ENCODE measurements at places on chromosomes 16 and 17.

- no peak for DNase-seq
These were observed 53.0 kb downstream of the GPRC5B start for GRCh38 chr16:19831678-19832077.

DNA sequence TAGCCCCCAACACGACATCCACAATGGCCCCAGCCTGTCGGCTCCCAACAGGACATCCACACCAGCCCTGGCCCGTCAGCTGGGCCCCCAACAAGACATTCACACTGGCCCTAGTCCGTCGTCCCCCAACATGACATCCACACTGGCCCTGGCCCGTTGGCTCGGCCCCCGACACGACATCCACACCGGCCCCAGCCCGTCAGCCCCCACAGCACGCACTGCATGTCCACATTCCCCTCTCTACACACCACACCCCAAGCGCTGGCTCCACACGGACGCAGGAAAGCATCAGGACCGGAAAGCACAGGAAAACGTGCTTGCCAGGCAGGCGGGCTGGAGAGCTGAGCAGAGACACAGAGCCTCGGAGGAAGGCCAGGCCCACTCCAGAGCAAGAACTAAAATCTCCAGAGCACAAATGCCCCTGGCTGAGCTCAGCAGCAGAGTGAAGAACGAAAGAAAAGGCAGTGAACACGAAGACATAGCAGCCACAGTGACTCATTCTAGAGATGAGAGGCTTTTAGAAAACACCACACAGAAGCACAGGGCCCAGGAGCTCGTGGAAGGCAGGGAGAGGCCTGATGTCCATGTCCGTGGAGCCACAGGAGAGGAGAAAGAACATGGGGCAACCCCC is 50.6 kb downstream of the LMF1 start:
- no peak for DNase-seq

- DNase-seq = no peak
These were observed 21.9 kb downstream of the RAD51D start for GRCh38 chr17:35097776-35098175.

GRCh38 chr16:83579436-83579835 is 228.3 kb upstream of the HSBP1 start:
- no peak for DNase-seq

- no peak for DNase-seq
These were observed 12.3 kb downstream of the DLG4 start for GRCh38 chr17:7207120-7208001.

DNA sequence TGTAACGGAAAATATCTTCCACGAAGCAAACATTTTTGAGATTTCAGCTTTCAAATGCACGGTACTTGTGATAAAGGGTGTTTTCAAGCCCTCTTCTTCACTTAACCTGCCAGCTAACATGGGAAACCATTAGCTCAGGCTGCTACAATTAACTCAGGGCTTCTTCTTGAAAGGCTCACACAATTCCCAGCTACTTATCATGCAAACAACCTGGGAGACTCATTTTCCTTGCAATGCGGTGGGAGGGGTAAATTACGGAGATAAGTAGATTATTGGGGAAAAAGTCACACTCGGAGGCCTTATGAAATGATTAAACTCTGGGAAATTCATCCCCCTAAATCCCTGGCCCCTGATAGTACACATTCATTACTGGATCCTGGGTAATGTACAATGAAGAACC is 266.4 kb downstream of the STX8 start:
- no peak for DNase-seq

GRCh38 chr16:58842156-58842555 is 108.0 kb upstream of the GOT2 start:
- no peak for DNase-seq

DNA sequence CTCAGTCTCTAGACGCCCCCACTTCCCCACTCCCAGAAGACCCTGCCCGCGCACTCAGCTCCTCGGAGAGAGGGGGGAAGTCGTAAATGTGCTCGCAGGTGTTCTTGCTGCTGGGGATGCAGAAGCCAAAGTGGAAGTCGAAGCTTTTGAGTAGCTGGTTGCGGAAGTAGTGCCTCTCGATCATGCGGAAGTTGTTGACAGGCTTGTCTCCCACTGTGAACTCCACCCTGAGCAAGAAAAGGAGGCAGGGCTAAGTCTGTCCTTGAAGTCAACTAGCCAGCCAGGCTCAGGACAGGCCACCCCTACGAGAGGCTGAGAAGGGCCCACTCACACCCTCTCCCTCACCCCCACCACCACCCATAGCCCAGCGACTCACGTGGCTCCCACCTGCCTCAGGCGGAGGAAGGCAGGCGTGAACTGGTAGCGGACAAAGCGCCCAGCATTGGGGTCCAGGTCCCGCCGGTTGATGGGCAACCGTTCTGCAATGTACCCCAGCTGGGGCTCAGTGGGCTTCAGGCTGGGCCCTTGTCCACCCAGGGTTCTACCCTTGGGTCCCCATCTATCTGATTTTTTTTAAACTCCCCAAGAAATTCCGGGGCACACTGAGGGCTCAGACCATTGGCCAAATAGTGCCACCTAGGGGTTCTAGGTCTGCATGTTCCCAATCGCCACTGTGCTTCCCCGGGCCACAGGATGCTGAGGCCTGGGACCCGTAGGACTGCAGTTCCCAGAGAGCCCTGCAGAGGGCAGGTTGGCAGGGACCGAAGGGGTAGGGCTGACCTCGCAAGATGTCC is 4.6 kb downstream of the UNC119 start:
- DNase-seq = no peak

DNA sequence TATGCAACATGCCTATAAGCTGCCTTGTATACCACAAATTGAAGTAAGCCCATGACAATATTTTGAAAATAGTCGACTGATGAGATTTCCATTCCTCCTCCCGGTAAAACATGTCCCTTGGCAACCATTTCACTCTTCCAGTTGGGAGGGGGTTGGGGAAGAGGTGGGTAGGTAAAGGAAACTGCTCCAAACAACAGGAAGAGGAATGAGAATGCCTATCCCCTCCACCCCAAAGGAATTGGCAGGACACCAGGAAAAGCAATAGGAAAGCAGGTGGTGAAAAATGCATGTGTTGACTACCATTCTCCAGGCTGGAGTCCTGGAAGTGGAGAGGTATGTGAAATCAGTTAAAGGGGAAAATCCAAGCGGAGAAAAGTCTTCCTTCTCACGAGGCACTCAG is 455.9 kb upstream of the PSMD7 start:
- DNase-seq = no peak

DNA sequence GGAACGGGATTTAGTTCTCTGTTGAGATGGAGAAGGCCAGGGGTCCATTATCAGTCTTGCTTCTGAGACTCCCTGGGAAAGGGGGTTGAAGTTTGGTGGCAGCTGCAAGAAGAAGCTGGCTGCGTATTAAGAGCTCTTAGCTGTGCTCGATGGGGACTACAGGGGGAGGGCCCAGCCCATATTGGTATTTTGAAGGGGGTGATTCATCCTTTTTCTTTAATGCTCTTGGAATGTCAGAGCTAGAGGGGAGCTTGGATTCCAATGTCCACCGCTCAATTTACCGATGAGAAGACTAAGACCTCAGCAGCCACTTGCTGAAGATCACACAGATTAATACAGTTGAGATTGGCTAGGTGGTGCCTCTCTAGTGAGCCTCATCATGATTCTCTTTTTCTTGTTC is 5.0 kb downstream of the NOG start:
- DNase-seq = no peak

- DNase-seq = no peak
These were observed 338.5 kb downstream of the MAF start for GRCh38 chr16:79261944-79262552.

DNA sequence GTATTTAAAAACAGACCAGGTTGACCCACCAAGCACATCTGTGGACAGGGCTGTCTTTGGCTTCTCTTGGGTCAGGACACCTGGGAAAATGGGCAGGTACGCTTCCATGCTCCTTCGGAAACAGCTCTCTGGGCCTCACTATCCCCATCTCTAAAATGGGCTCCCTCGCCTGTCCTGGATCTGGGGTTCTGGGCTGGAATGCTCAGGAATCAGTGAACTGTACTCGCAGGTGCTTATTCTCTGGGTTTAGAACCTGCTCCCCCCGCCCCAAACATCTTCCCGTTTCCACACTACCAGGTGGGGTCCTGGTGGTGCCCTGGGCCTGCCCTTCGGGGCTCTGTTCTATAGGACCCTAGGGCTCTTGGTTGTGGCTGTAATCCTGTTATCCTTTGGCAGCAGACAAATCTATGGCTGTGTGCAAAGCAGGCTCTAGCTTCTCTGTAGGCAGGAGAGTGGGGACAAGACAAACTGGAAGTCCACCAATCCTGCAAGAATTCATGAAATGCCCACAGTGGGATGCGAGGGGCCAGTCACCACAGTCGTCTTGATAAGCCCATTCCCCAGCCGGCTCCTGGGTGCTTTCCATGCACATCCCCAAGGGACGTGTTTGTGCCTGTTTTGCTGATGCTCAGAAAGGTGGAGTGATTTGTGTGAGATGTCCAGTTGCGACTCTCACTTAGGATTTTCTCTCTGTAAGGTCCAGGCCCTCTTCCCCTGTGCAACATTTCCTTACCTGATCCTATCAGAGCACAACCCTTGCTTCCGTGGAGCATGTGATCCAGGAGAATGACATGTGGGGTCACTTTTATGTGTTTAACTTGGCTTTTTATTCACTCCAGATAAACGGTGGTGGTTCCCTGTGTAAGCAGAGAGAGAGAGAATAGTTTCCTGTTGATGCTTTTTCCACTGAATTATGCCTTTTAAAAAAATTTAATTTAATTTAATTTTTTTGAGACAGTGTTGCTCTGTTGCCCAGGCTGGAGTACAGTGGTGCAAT is 37.2 kb downstream of the HAPSTR1 start:
- no peak for DNase-seq

GRCh38 chr17:17659340-17659739 is 21.9 kb upstream of the RAI1 start:
- no peak for DNase-seq

- DNase-seq = no peak
These were observed 74.5 kb downstream of the RBFOX3 start for GRCh38 chr17:79536212-79536840.

GRCh38 chr17:7220593-7221277 is 997 bp downstream of the ACADVL start:
- DNase-seq = no peak

GRCh38 chr17:4969047-4969550 is 1.5 kb upstream of the SPAG7 start:
- no peak for DNase-seq

GRCh38 chr17:27539152-27539551 is 82.9 kb downstream of the KSR1 start:
- no peak for DNase-seq

DNA sequence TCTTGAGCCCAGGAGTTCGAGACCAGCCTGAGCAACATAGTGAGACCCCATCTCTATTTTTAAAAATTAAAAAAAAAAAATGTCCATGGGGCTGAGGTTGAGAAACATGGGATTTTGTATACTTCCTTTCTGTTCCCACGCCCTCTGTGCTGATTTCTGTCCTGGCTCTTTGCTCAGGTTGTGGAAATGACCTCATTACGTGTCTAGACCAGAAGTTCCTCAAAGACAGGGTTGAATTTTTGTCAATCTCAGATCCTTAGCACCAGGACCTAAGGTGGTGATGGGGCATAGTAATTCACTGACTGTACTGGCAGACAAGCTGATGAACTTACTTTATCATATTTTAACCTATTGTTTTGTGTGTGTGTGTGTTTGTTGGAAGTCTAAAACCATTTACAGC is 11.2 kb upstream of the HNF1B start:
- no peak for DNase-seq

- DNase-seq = no peak
These were observed 7.6 kb downstream of the EPN2 start for GRCh38 chr17:19244781-19245180.

- DNase-seq = no peak
These were observed 120.2 kb upstream of the XYLT1 start for GRCh38 chr16:17590711-17591654.

DNA sequence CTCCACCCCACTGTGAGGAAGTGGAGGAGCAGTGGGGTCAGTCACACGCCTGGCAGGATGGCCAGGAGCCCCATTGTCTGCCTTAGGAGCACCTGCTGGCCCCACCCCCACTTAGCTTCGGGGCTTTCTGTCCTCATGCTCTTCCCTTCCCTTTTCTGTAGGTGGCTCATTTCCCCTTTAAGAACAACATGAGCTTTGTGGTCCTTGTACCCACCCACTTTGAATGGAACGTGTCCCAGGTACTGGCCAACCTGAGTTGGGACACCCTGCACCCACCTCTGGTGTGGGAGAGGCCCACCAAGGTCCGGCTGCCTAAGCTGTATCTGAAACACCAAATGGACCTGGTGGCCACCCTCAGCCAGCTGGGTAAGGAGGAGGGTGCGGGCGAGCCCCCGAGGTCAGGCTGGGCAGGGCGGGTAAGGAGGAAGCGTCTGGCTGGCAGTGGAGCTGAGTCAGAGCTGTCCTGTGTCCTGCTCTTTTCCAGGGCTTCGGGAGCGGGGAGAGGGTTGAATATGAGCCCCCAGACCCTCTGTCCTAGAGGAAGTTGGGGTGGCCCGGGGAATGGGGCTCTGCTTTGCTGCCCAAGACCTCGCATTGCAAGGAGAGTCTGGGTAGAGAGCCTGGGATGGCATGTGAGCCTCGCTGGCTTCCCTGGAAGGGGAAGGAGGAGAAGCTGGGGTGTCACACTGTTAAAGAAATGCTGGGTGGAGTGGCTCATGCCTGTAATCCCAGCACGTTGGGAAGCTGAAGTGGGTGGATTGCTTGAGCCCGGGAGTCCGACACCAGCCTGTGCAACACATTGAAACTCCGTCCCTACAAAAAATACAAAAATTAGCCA is 9.2 kb upstream of the SERPINF1 start:
- DNase-seq = no peak

DNA sequence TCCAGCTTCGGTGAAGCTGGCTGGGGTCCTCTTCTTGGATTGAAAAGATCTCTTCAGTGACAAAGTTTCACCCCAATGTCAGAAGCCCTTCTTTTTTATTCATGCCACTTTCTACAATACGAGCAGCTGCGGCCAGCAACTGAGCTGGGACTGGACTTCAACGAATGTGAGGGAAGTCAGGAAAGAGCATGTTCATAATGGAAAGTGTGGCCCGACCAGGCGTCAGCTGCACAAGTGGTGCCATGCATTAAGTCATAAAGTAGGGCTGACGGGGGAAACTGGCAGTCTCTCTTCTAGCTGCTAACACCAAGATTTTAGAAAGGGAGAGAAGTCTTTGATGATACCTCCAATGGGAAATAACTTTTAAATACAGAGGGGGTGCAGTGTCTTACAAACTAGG is 192.6 kb downstream of the PARN start:
- no peak for DNase-seq

GRCh38 chr16:10933865-10934264 is 8.4 kb downstream of the DEXI start:
- DNase-seq = no peak
